ENCODE measurements at places on chromosomes 16 and 17.

DNA sequence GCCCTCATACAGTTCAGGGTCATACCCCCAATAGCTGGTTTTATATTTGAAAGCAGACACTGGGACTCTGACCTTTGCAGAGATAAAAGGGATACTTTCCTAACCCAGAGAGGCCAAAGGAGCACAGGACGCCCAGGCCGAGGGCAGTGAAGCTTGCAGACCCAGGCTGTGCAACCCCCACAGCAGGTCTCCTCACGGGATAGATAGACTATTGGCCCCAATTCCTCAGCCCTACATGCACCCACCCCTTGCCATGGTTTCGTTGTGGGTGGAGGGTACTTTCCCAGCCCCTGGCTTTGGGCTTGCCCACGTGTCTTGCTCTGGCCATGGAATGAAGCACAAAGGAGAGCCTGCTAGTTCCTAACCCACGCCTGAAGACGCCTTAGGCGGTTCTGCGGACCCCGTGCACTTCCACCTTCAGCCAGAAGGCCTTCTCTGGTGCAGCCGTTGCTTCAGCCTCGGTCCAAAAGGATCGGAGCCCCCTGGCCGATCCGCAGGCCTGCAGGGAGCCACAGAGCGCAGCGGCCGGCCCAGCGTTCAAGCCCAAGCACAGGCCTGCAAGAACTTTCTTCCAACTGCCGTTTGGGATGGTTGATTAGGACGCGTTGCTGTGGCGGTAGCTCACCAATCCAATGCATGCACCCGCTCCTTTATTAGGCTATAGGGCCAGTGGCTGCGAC is 9.8 kb upstream of the BRCA1 start:
- no peak for DNase-seq

DNA sequence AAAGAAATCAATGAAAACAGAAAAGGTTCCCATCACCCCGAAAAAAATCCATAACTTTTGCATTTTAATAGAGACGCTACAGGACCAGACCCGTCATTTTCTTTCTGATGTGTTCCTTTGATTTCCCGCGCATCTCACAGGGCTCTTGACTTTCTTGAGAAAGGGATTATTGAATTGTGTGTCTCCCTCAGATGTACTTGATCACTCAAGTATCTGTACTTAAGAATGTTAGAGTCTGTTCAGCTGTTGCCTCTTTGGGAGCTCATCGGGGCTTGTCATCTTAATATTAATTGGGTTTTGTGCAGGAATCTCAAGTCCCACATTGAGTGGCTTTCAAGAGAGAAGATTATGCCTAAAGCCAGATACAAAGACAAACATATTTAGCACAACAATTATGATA is 606.4 kb upstream of the SALL1 start:
- DNase-seq, result no peak

- DNase-seq, result no peak
Observed at GRCh38 chr17:82041144-82041814, 3.8 kb upstream of the DCXR start.

DNA sequence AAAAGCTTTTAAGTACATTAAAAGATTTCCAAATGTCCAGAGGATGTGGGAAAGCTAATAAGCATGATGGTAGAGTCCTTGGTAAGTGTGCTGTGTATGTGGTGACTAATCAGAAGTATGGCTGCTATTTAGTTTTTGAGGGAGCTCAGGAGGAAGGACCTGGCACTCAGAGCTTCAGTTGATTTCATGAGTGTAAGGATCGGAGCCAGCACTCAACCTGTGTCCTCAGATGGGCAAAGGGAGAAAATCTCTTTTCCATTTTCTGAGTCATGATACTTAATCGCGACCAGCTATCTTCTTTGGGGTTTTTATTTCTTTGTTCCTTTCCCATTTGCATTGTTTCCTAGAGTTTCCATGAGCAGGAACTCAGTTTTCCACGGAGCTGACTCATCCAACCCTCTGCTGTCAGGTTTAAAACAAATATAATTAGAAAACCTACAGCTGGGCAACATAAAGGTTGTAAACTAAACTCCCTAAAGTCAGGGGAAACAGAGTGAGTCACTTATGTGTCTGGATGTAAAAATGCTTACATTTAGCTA is 125.4 kb downstream of the MAP2K6 start:
- DNase-seq, result no peak

DNA sequence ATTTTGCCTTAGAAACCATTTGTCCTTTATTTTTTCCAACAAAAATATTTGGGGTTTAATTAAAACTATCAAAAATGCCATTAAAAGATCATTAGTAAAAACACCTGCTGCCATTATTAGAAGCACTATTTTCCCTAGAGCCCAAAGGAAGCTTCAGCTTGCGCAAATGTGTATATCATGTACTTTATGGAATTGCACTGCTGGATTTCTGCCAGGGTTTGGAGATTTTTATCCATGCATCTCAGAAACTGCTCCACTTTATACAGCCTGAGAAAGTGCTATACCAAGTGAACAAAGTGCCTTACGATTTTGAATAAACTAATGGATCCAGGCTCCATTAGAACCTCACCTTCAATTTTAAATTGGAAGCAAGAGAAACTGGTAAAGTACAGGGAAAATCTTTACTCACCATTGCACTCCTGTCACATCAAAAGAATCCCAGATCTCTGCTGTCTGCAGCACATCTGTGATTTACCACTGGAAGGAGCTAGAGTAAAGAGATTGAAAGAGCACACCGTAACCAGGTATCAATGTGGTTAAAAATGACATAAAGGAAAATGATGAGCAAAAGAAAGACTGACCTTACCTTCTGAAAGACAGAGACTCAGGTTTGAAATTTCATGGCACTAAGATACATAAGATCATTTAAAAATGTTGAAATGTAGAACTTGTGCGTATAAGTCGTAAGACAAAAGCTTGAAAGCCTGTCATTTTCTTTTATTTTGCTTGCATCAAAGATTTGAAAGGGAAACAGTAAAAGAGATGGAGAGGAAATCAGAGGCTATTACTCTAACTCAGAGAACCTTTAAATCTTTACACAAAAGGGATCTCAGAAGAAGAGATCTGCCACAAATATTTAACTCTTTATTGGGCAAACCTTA is 678.1 kb upstream of the GOT2 start:
- DNase-seq, result no peak

DNA sequence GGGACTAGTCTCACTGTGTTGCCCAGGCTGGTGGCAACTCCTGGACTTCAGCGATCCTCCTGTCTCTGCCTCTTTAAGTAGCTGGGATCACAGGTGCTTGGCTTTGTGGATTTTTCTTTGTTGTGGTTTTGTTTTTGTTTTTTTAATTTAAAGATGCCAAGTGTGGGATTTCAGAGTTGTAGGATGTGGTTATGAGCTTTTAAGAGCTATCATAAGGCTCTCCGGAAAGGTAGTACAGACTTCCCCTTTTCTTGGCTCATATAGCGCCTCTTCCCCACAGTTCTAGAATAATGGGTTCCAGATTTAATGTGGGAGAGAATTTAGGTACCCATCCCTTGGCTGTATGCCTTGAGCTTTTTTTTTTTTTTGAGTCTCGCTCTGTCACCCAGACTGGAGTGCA is 17.1 kb downstream of the AKAP1 start:
- DNase-seq, result no peak

DNA sequence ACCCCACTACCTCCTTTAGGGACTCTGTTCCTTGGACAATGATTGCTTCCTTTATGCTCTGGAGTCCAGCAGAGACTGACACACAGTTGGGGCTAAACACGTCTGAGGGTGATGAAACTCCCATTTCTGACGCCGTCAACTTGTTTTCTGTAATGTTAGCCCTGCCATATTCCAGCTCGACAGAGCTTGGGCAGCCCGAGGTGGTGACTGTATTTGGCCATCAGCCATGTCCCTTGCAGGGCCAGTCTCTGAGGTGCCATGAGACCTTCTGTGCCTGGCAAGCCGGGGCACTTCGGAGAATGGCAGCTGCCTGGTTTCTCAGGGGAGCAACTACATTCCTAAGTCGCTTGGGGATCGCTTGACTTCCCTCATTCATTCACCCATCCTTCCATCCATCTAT is 278.9 kb upstream of the TNRC6C start:
- DNase-seq, result no peak

Measured in CD4-positive, alpha-beta memory T cell (primary cell).